ENCODE measurements at places on chromosomes 11 and 22.

- no peak for DNase-seq
These were observed 8.7 kb upstream of the HIPK3 start for GRCh38 chr11:33248416-33248971.

GRCh38 chr11:17840101-17840548 is 105.5 kb downstream of the KCNC1 start:
- no peak for DNase-seq

GRCh38 chr22:24141586-24141985 is 39.7 kb upstream of the SUSD2 start:
- DNase-seq = no peak

GRCh38 chr11:102729849-102730815 is 5.4 kb upstream of the MMP8 start:
- DNase-seq = no peak

GRCh38 chr11:64056861-64057260 is 21.1 kb downstream of the FLRT1 start:
- DNase-seq = no peak

DNA sequence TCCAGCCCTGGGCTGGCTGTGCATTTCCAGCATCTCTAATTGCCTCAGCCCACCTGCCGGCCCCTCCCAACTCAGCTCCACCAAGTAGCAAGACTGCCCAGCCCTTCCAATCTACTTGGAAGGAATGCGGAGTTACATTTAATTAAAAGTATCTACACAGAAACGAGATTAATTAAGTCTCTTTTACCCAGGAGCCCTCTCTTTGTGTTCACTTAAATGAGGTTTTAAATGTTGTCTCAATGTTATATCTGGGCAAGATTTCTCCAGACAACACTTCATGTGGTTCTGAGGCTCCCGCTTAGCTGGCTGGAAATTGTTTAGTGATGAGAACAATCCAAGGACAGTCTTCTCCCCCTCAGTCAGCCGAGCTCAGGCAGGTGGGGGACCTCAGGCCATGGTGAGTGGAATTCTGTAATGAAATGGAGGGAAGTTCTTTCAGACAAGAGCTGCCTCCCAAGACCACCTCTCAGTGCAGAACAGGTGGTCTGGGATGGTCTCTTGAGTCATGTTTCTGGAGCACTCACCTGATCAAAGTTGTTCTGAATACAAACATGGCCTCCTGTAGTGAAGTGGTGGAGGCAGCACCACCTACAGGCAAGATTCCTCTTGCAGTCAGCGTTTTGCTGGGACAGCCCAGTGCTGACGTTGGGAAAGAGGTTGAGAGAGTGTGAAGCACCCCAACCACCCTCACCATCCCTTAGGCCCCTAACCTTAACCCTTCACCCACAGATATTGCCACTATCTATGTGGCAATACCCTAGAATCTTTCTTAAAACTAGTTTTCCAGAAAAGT is 371.6 kb downstream of the CADM1 start:
- DNase-seq = no peak

GRCh38 chr11:11039208-11039965 is 181.5 kb upstream of the ZBED5 start:
- no peak for DNase-seq

- no peak for DNase-seq
These were observed 363.0 kb downstream of the DDX10 start for GRCh38 chr11:109027851-109028250.

GRCh38 chr11:27353593-27354358 is 9.2 kb downstream of the CCDC34 start:
- DNase-seq = no peak

DNA sequence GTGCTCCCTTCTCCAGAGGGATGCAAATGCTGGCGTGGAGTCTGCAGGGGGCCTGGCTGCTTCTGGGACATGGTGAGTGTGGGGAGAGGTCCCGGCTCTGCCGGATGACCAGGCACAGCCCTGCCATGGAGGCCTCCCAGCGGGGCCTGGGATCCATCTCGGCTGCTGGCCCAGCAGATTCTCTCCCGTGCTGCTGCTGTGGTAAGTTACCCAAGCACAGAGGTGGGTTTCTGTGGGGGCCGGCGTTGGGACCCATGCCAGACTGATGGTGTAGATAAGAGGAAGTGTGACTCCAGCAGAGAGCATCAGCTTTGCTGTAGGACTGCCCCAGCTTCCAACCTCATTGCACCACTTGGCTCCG is 147.5 kb upstream of the B3GAT1 start:
- DNase-seq = no peak

DNA sequence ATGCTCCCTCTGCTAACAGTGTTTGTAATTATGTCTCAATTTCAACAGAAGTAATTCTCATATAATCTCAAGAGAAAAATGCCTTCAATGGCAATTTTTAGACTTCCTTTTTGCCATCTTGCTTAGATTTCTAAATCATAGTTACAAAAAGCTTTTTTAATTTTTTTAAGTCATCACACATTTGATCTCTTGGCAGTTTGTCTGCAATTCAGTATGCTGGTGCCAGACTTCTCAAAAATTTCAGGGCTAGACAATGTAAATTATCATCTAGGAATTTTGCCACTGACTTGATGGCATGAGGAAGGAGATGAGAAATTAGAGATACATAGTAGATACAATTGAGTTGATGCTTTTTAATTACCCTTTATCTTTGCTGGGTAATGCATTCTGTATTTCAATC is 1176.7 kb upstream of the CNTN5 start:
- no peak for DNase-seq

- no peak for DNase-seq
These were observed 7.1 kb upstream of the SLC35E4 start for GRCh38 chr22:30628491-30628890.

- no peak for DNase-seq
These were observed 2241.0 kb upstream of the RAG2 start for GRCh38 chr11:38839071-38839470.

GRCh38 chr22:19742160-19743066 is 18.2 kb upstream of the TBX1 start:
- no peak for DNase-seq

DNA sequence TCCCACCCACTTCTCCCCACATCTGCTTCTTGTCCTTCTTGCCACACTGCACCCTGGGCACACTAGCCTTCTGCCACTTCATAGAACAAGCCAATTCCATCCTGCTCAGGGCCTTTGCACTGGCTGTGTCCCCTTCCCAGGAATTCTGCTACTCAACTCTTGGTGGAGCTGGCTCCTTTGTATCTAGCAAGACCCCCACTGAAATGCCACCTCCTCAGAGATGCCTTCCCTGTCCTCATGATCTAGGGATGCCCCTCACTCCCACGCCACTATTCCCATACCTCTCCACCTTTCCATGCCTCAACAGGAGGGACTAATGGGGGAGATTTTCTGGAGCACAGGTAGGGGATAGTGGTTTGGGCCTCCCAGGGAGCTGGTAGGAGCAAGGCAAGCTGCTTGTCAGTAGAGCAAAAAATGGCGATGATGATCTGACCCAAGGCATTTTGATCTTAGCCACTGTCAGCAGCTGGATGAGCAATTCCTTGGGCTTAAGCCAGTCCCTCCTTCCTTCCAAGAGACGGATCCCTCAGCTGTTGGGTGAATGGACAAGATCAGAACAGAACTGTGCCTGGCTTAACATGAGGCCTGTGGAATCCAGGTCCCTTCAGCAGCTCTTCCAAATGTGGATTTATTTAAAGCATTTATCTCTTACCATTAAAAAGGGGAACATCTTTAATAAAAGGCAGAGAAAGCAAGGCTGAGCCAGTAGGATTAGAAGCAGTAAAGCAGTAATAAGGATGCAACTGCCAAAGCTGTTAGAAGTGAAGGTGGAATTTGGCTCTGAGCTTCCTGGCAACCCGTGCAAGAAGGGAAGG is 4.0 kb upstream of the PRDM11 start:
- DNase-seq = no peak

GRCh38 chr11:69208190-69209037 is 52.7 kb downstream of the SMIM38 start:
- no peak for DNase-seq

DNA sequence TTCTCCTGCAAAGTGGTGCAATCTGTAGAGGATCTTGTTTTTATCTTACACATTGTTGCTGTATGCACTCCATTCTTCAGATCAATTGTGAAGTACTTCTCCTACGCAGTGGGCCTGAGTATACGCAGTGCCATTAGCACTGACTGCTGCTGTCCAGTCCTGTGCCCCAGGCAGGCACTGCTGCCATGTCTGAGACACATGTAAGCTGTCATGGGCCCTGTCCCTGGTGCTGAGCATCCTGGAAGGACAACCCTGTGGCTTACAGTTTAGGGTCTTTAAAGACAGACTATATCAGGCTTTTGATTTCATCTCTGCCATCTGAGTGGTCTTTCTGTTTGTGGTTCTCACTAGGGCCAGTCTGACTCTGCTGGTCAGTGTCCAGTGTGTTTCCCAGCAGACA is 44.8 kb upstream of the PTPN5 start:
- DNase-seq = no peak

DNA sequence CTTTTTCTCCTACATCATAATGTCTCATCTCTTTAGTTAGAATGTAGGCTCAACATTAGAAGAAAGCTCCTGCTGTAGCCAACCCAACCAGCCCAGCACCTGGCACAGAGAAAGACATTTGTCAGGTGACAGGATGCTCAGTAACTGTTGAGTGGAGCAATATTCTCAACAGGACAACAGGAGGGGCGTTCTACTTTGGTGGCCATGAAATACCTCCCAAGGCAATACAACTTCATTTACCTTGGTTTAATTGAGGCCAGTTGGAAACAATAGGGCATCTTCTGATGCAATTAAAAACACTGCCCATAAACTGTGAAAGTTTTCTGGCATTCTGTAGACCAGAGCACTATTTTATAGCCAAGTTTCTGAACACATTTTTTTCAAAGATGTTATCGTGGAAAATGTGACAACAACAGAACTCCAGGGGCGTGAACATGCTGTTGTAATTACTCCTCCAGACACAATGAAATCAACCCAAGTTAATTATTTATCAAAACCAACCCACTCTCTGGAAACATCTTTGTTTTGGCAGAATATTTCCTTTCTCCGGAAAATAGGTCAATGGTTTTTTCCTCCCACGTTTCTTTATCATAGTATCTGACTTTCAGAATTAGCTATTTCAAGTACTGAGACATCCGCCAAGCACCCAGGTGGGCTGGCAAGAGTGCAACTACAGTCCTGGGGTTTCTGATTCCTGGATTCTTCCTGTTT is 538.1 kb downstream of the SOX6 start:
- DNase-seq = no peak

DNA sequence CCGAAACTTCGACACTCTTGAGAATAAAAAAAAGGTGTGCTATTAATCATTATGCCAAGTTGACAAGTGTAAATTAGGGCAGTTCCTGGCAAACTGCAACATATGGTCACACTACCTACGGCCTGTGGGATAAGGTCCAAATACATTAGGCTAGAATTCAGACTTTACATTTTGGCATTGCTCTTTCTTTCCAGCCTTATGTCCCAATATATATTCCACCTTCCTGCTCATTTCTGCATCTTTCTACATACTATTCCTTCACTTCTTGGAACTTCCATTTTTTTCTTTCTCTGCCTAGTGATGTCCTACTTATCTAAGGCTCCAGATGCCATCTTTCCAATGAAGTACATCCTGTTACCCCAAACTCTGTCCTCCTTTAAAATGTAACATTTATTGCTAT is 577.2 kb downstream of the LRRC4C start:
- DNase-seq = no peak

DNA sequence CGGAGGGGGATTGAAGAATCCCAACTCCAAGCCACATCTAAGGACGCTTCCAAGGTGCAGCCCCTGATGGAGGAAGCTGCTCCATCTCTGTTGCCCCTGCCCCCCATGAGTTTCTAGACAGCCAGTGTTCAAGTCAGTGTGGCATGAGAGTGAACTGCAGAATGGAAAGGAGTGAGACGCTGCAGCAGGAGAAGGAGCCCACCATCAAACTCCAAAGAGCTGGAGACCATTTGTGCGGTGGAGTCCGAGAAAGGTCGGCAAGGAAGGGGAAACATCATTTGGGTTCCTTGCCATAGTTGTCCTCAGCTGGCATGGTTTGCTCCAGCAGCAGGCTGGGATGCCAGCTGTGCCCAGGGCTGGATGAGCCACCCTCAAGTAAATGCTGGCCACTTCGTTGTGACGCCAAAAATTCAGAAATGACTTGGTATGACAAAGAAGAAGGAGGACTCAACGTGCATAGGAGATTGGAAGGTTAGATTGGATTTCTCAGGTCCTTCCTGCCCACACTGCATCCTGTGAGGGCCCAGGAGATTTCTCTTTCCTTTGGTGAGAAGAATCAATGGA is 16.4 kb downstream of the APOL2 start:
- no peak for DNase-seq

DNA sequence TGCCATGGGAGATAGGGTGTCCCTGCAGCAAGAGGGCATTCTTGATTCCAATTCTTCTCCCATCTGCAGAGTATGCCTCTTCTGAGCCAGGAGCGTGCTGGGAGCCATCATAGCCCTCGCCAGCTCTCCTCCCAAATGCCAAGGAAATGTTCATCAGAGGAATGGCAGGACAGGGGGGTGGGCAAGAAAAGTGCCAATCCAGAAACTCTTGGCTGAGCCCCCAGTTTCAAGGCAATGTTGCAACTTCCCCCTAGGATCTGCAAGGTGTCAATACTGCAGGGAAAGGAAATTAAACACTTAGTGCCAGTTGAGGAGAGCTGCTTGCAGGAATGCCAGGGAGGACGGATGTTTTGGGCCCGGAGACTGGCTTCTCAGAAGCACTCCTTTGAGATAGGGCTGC is 94.8 kb upstream of the PRDM11 start:
- no peak for DNase-seq

GRCh38 chr22:36002718-36003260 is 25.8 kb downstream of the RBFOX2 start:
- DNase-seq = no peak

DNA sequence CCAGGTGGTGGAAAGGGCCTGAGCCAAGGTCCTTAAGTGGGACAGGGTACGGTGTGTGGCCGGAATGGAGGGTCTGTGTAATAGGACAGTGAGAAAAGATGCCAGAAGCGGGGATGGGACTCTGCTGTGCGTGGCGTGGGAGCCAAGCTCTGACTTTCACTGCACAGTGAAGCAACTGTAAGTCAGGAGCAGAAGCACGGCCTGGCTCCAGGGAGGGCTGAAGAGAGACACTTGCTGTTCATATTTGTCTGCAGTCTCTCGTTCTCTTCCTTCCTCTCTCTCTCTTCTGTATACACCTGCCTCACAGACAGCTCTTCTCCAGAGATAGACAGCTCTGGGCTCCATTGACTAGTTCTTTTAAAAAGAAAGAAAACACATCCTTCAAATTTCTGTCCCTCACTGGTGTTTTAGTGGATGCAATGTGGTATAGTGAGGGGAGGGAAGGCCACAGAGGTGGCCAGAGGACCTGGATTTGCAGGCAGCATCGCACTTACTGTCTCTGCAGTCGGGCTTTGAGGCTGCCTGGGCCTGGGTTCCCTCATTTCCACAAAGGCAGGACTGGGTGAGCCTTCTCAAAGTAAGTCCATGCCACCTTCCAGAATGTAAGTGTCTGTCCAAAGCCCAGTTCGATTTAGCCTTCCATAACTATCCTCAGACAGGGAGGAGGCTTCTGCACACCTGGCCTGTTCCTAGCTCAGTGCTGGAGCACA is 2.1 kb downstream of the IL17RA start:
- no peak for DNase-seq

- no peak for DNase-seq
These were observed 44.9 kb upstream of the ARFGAP3 start for GRCh38 chr22:42901790-42902508.

GRCh38 chr11:122004446-122004845 is 111.6 kb downstream of the BLID start:
- no peak for DNase-seq
